CD8-positive, alpha-beta memory T cell (primary cell): ENCODE measurements at places on chromosomes 1 and 21.
A peak's percentile ranks its signal among the peaks of the same experiment; 100 is the strongest.

GRCh38 chr1:231338270-231339128 lies at the start of gene SPRTN:
Gene SPRTN, plus strand, starts transcription at chr1:231338293. Its CDS starts 91 bp downstream, at chr1:231338384.
- H3K27ac ChIP-seq: peak within 1 kb of the TSS; percentile 99
- peaks cover 2% of the 10 kb centered on the region for H3K36me3 ChIP-seq
- no peaks in the 10 kb centered on the region for H3K27me3 ChIP-seq
- peaks cover 48% of the 10 kb centered on the region for H3K4me1 ChIP-seq
- no peak for DNase-seq
- H3K4me3 ChIP-seq: peak within 1 kb of the TSS; percentile 100

GRCh38 chr1:192756847-192757246 lies 52.0 kb upstream of the RGS2 start:
- no peak overlapping the region for H3K4me3 ChIP-seq
- H3K4me1 ChIP-seq: no peaks in the 10 kb centered on the region
- no peaks in the 10 kb centered on the region for H3K27me3 ChIP-seq
- no peaks in the 10 kb centered on the region for H3K36me3 ChIP-seq

DNA sequence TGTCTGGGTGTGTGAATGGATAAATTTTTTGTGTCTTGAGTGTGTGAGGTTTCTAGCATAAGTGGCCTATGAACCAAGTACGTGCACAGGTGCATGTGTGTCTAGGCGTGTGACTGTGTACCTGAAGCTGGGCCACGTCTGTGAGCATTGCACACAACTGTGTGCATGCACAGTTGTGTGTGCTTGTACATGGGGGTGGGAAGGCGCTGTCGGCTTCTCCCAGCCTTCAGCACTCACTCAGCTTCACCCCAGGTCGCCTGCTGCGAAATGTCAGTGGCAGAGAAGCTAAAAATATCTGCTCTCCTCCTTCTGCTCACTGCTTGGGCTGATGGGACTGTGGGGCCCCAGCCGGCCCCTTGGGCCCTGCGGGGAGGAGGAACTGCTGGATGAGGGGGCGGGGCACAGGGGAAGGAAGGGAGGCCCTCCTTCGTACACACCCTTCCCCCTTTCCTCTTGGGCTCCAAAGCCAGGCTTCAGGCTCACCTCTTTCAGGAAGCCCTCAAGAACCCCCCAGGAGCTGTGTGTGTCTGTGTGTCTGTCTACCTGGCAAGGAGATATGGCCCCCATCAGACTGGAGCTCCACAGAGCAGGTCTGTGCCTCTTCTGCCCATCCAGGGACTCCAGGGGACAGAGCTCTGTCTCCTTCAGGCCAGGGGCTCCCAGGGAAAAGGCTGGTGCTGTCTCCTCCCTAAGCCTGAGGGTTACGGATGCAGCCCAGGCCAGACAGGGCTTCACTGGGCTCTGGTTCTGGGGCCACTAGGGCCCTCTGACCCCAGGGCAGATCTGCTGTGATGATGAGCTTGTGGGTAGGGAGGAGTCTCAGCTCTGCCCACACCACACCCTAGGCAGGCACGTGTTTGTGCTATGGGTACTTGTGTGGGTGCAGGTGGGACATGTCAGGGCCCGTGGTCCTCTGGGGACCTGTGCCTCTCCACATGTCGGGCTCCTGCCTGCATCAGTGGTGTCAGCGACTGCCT lies 35.6 kb upstream of the WASF2 start:
- no peaks in the 10 kb centered on the region for H3K36me3 ChIP-seq
- DNase-seq: no peak
- H3K27me3 ChIP-seq: no peaks in the 10 kb centered on the region

DNA sequence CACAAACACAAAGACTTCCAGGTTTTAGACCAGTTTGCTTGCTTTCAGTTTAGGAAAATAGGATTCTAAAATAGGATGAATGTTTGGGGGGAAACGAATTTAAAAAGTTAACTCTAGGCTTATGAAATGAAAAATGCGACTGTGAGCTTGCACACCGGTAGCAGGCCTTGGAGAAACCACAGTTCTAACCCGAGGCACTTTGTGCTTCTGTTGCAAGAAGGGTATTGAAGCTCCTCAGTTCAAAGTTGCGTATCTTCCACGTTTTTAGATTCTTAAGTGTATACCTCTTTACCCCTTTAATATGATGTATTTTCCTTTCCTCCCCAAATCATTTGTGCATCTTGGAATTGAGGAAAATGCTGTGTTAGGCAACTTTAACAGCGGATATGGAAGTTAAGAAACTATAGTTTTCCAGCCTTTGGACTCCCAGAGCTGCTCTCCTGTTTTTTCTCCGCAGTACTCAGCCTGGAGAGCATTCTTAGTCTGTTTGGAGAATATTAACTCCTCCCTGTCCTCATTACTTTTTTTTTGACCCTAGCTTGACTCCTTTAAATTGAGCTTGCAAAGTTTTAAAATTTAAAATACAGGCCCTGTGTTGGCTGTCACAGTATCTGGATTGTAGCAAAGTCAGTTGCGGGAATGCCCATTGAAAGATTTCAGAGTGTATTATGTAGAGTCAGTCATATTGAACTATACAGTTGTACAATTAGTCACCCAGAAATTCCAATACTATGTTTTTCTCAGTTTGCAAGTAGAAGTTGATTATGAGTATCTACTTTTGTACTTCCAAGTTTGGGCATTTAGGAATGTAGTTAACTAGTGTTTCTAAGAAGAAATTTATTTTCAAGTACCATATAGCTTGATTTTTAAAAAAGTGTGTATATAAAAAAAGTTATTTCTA lies 2.6 kb downstream of the MRPS6 start:
- H3K27ac ChIP-seq: peak overlapping the region; percentile 8
- no peak for DNase-seq
- peak overlapping the region; percentile 61 for H3K4me3 ChIP-seq
- H3K36me3 ChIP-seq: no peaks in the 10 kb centered on the region
- peaks cover 63% of the 10 kb centered on the region for H3K4me1 ChIP-seq

DNA sequence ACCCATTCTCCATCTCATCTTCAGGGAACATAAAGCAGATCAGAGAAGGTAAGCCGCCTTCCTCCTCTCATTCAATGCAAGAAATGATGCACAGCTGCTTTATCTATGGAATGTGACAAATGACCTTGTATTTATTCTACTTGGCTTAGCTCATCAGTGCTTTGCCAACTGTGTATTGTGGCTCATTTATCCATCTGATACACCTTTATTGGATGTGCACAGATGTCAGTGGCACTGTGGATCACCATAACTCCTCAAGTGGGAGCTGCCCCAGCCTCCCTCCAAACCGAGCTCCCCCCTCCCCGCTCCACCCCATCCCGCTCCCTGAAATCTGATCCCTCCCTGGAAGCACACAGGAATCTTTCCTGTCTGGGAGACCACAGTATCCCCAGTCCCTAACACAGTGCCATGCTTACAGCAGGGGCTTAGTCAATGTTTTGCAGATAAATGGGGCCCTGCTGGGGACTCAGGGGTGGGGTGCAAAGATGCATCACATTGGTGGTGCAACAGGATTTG lies 156.0 kb upstream of the RAB4A start:
- no peaks in the 10 kb centered on the region for H3K27me3 ChIP-seq
- no peaks in the 10 kb centered on the region for H3K4me1 ChIP-seq
- no peaks in the 10 kb centered on the region for H3K36me3 ChIP-seq
- no peak for DNase-seq
- H3K27ac ChIP-seq: no peak overlapping the region
- no peak overlapping the region for H3K4me3 ChIP-seq

GRCh38 chr1:111695801-111696200 lies 43.4 kb downstream of the INKA2 start:
- H3K27ac ChIP-seq: no peak overlapping the region
- no peaks in the 10 kb centered on the region for H3K27me3 ChIP-seq
- DNase-seq: no peak
- H3K4me3 ChIP-seq: no peak overlapping the region

DNA sequence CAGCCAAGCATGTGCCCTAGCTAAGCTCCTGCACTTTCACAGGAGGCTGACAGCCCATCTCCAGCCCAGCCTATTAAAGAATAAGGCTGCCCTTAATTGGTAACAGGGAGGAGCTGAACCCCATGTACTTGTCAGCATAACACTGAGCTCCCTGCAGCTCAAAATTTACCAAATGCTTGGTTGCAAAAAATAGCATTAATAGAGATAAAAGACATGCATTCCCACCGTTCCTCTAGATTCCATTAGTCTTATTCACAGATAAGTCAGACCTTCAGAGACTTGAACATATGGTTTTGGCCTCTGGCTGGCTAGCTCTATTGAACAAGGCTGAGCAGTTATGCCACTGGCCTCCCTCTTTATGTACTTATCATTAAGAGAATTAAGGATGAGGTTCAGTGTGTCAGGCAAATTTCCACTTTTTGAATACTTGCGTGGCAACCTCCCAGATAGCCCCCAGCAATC lies 29.2 kb downstream of the OLFML3 start:
- H3K27me3 ChIP-seq: no peaks in the 10 kb centered on the region
- no peaks in the 10 kb centered on the region for H3K36me3 ChIP-seq
- no peaks in the 10 kb centered on the region for H3K4me1 ChIP-seq
